Stimulated activated CD8-positive, alpha-beta memory T cell treated with anti-CD3 and anti-CD28 coated beads, Interleukin-7, amount 100 ng/mL, for 24 hours (primary cell): ENCODE measurements at places on chromosomes 12 and 14.

DNA sequence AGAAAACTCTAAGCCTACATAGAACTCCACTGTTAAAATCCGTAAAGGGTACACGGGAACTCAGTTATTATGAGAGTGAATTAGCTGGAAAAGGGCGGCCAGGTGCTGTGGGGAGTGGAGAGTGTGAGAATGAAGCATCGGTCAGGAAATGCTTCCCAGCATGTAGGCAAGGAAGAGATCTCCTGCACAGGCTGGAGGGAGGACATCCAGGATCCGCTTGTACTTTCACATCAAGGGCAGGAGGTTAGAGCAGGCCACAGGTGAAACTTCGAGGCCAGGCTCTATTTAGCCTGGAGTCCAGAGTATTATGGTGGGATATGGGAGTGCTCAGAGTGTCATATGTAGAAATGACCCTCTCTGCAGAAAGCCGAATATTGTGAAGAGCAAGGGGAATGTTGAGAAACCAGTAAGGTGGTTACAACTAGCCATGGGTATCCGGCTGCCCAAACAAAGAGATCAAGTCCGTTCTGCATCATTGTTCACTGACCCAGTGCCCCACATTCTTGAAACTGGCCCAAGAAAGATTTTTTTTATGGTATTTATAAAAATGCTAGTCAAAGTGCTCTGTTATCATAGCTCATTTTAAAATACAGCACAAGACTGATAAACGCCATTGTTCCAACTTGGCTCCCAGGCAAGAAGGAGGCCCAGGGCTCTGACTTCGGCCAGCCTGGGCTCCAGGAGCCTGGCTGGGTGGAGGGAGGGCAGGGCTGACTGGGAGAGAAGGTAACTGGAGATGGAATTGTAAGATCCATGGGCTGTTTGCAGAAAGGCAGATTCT lies 79.4 kb upstream of the HIF1A start:
- DNase-seq, result no peak

- DNase-seq, result no peak
These were observed 13.4 kb downstream of the SSTR1 start for GRCh38 chr14:38221077-38221476.

DNA sequence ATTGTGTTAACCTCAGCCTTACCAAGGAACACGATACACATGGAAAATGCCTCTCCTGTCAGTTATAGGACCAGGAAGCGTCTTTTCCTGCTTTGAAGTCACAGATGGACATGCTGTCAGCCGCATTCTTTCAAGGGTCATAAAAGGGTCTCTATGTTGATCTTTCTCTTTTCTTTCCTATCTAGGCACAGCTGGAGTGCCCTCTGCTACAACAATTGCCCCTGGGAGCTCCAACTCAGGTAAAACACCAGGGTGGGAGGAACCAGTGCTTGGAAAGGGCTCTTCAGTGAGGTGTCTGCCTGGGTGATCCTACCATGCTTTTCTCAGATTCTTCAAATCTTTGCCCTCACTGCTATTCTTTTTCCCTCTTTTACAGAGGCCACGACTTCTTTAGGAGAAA lies 157.4 kb upstream of the CNTN1 start:
- DNase-seq, result no peak

GRCh38 chr14:69317102-69317755 lies 57.3 kb downstream of the GALNT16 start:
- DNase-seq, result no peak

GRCh38 chr14:52354242-52354641 lies 40.1 kb downstream of the PTGER2 start:
- DNase-seq, result no peak

GRCh38 chr14:39315859-39316444 lies 82.2 kb downstream of the MIA2 start:
- DNase-seq, result no peak

- no peak for DNase-seq
These were observed 104.2 kb downstream of the ST8SIA1 start for GRCh38 chr12:22230280-22230794.

DNA sequence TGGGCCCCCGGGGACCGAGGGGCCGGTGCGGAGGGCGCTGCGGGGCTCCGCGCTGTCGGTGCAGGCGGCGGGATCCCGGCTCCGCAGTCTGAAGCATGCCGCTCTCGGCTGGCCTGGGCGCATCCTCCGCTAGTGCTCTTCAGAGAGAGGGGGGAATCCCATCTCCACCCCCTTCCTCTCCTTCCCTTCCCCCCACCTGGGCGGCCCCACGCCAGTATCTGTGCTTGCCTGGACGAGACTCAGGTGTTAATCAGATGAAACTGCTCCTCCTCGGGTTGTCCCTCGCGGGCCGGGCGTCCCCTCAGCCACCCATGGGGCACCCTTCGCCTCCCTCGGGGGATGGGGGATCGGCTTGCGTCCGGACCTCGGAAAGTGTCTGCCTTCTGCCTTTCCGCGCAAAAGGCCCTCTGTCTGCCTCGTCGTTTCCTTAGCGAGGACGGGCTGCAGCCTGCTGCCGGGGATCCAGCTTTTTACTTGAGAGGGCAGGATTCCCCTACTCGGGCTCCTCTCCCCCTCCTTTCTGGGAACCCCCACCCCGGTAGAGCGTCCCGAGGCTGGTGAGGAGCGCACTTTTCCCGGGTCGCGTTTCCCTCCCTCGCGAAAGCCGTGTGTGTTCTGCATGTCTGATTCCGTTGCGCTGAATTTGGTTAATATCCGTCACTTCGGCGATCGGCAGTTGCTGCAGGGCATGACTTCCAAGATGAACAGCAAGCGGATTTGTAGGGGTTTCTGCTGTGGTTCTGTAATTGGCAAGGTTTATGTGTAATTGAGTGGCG lies 1.1 kb downstream of the GPHN start:
- peak; percentile 8 for DNase-seq

DNA sequence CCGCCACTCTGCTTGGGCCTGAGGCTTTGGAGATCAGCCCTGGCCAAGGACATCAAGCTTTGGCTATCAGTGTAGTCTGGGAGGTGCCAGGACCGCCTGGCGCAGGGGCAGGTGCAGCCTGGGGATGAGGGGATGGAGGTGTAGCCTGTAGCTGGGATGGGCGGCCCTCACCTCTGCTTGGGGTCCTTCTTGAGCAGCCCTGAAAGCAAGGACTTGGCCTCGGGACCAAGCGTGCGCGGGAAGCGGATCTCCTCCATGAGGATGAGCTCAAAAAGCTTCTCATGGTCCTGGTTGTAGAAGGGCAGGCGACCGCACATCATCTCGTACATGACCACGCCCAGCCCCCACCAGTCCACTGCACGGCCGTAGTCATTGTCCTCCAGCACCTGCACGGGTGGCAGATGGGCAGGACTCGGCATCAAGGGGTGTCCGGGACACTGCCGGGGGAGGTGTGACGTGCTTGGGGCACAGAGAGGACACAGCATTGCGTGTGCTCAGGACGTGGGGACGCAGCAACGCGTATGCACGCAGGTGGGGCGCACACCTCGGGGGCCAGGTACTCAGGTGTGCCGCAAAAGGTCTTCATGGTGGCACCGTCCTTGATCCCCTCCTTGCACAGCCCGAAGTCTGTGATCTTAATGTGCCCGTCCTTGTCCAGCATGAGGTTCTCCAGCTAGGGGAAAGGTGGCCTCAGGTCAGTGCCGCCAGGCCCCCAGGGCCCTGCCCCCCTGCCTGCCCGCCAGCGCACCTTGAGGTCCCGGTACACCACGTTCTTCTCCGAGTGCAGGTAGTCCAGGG lies 20.0 kb downstream of the SIVA1 start:
- no peak for DNase-seq
